Effector CD8-positive, alpha-beta T cell (primary cell): ENCODE measurements at places on chromosomes 5 and 9.

- DNase-seq, result no peak
Measured at GRCh38 chr5:96321345-96321744, 111.7 kb downstream of the PCSK1 start.

DNA sequence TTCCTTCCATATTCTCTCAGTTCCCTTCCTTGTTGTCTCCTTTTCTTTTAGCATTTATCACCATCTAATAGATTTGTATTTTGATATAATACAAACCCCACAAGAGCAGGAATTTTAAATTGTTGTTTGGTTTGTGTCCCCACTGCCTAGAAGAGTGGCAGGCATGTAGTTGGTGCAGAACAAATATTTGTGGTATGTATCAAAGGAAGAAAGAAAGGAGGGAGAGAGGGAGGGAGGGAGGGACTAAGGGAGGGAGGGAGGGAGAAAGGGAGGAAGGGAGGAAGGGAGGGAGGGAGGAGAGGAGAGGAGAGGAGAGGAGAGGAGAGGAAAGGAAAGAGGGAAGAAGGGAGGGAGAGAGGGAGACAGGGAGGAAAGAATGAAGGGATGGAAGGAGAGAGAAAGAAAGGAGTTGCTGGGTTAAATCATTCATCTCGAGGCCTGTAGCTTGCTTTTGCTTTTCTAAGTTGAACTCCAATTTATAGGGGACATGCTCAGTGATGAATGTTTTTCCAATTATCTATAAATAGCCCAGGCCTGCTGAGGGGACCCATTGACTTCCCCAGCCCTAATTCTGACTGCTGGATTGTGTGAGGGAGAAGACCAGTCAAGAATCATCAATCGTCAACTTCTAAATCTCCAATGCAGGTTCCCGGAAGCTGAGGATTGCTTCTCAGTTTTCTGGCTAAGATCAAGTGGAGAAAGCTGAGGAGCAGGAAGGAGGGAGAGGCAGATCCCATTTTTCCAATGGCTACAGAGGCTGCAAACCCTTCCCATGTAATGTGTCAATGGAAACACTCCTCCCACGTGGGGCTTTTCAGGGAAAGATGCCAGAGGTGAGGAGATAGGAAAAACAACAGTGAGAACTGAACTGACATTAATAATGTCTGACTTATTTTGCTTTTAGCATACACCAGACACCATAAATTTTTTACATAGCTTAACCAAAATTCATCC, 320.7 kb downstream of the ASTN2 start:
- no peak for DNase-seq

DNA sequence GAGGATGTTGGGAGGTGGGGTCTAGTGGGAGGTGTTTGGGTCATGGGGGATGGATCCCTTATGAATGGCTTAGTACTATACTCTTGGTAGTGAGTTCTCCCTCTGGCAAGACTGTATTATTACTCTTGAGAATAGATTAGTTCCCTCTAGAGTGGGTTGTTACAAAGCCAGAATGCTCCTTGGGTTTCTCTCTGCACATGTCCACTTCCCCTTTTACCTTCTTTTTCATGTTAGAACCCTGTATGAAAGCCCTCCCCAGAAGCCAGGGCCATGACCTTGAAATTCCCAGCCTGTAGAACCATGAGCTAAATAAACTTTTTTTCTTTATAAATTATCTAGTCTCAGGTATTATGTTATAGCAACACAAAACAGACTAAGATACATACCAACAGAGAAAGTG, 31.1 kb downstream of the SLC24A2 start:
- no peak for DNase-seq

GRCh38 chr9:30977965-30978364, 1406.5 kb upstream of the ACO1 start:
- DNase-seq, result no peak

GRCh38 chr5:112691339-112691680, 46.4 kb upstream of the APC start:
- DNase-seq, result no peak

DNA sequence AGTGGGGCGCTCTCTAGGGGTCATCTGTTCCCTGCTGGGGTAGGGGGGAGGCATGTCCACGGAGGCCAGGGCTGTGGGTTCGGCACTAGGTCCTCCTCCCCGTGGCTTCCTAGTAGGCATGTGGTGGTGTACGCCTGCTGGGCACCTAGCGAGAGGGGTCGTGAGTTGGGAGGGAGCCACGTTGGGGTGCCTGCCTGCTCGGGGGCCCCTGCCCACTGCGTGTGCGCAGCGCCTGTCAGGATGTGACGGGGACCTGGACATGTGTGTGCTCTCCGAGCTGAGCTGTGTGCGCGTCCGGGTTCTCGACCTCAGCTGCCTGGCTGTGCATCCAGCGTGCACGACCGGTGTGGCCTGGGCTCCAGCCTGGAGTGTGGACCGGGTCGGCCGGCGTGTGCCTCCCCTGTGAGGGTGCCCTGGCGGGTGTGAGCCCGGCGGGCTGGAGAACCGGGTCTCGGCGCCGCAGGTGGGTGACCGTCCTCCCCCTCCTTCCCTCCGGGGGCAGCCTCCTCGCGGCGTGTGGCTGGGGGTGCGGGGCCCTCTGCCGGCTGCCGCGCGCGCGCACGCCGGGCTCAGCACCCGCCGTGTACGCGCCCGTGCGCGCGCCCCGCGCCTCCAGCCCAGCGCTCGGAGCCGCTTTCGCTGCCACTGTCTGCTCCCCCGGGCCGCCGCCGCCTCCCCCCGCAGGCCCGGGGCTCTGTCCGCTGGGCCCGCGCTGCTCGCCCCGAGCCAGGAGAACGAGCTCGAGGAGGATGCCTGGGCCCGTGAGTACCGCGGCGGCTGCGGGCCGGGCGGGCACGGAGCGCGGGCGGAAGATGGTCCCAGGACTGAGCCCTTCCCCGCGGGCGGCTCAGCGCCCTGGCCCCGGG, at the start of gene PRR7:
Gene PRR7 (plus strand): TSS at position 615 of the 866 bp plus-strand sequence. CDS start 8,254 bp downstream, outside the sequence.
- DNase-seq, result peak; percentile 40

- DNase-seq, result no peak
Measured at GRCh38 chr9:22241024-22241423, 205.6 kb upstream of the DMRTA1 start.

- DNase-seq, result no peak
Measured at GRCh38 chr9:123373946-123374345, 17.9 kb downstream of the CRB2 start.

DNA sequence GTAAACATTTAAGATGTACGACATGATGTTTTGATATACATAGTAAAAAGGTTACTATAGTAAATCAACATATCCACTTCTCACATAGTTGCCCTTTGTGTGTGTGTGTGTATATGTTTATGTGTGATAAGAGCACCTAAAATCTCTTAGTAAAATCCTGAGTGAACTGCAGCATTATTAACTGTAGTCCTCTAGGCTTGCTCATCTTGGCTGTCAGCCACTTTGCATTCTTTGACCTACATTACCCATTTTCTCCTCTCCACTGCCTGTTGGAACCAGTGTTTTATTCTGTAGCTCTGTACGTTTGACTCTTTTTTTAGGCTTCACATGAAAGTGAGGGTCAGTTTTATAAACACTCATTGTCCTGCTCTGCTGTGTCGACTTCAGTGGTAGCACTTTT, 24.4 kb downstream of the C5orf22 start:
- DNase-seq, result no peak

- DNase-seq, result no peak
Measured at GRCh38 chr5:142873831-142874230, 103.7 kb downstream of the ARHGAP26 start.

- DNase-seq, result no peak
Measured at GRCh38 chr5:173829826-173830225, 58.3 kb upstream of the CPEB4 start.

- DNase-seq, result no peak
Measured at GRCh38 chr5:173075970-173076369, 19.8 kb downstream of the CREBRF start.

DNA sequence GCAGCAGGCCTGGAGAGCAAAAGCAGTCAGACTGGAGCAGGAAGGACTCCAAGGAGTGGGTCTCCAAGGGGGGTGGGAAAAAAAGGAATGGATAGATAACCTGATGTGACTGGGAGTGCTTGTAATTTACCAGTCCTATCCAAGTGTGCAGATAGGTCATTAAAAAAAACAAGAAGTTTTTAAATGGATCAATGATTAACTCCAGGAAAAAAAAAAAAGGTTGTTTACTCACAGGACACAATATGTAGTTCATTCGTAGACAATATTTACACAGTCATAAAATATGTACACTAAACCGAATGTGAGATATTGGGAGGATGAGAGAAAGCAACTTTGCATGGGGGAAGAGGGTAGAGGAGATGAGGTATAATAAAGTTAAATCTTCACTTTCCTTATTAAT, 20.4 kb downstream of the ZBTB5 start:
- DNase-seq, result no peak

DNA sequence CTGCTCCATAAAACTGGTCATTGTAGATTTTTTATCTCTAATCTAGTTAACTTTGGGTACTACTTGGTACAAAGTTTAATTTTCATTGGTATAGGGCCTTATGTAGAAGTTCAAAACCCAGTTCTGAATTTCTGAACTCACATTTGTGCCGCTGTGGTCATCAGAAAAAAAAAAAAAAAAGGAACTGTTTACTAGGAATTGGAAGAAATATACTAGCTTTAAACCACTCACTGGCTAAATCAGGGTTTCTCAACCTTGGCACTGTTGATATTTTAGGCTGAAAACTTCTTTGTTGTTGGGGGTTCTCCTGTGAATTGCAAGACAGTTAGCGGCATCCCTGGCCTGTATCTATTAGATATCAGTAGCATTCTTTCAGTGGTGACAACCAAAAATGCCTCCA, 4.1 kb upstream of the ZFYVE16 start:
- no peak for DNase-seq

DNA sequence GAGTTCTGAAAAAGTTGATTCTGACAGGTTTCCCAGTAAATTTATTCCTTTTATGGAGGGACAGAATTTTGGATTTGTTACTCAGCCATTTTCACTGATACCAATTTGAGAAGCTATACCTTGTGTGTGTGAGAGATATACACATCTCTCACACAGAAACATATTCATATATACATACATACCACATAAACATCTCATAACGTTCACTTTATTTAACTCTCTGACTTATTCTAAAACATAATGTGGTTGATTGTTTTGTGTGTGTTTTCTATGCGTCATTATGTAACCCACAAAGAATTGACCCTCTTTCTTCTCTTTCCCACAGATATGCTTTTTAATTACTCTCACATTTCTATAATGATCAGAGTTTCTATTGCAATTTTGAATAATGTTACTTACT, 570.8 kb upstream of the TLE4 start:
- no peak for DNase-seq

GRCh38 chr9:73137914-73138313, 13.8 kb upstream of the ANXA1 start:
- no peak for DNase-seq

GRCh38 chr9:78821126-78821822, 524.3 kb downstream of the PSAT1 start:
- DNase-seq, result no peak

DNA sequence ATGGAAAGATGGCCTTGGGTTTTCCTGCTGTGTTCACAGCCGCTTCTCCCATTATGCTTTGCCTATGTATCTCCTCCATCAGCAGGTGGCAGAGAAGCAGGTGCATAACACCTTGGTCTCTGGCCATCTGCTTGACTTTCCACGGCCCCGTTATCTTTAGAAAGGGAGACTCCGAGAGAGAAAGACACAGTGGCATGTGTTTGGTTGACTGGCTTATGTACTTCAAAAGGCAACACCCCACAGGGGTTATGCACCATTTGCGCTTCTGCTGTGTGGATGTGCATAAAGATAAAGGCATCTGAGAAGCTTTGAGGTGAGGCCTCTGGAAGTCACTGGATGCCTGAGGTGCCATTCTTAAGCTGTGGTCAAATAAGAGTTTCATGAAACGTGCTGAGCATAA, 138.4 kb downstream of the EGFLAM start:
- DNase-seq, result no peak

- DNase-seq, result no peak
Measured at GRCh38 chr5:123289210-123289609, 134.0 kb downstream of the CEP120 start.

DNA sequence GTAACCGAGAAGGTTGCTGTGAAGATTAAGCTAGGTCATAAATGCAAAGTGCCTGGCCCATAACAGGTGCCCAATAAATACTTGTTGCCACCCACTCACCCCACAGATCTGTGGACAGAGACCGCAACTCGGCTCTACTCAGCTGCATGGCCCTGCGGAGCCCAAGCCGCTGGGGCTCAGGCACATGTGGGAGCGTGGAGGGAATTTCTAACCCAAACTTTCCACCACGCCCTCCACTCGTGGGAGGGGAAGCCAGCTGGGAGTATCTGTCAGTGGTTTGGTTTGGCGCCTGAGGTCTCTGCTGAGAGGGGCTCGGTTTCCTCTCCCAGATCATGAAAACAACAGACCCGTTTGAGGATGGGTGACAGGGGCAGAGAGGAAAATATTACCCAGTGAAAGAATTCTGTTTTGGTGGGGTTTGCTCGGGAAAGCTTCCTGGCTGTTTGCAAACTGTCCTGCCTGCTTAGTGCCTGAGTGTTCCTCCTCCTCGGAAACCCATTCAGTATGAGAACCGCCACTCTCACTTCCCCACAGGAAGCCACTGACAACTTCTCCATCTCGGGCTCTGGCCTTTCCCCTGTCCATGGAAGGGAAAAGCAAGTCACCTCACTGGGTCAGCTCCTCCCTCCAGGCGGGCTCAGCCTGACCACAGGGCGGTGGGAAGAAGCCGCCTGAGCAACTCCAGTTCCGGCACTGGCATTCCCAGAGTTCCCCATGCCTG, 60.1 kb downstream of the RGS3 start:
- peak; percentile 27 for DNase-seq

GRCh38 chr5:154053468-154053867, 14.7 kb downstream of the MFAP3 start:
- no peak for DNase-seq

- DNase-seq, result peak; percentile 57
Measured at GRCh38 chr9:131178382-131178781, 53.0 kb downstream of the NUP214 start.

GRCh38 chr9:7976167-7976755, 176.7 kb upstream of the DMAC1 start:
- DNase-seq, result no peak

DNA sequence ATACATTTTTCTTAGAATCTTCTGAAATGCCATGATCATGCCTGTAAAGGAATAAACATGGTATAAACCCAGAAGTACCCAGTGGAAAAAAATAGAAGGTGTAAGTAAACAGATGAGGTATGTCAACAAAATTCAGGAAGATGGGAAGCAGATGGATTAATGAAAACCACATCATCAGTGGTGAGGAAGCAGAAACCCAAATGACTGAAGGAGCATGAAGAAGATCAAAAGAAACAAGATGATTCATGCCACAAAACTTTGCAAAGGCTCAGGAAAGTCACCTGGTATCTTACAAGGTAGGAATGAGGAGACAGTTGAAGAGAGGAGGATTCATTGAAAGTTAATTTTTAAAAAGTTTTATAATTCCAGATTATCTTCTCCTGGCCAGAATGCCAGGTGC, 132.8 kb upstream of the PAPPA start:
- DNase-seq, result no peak

DNA sequence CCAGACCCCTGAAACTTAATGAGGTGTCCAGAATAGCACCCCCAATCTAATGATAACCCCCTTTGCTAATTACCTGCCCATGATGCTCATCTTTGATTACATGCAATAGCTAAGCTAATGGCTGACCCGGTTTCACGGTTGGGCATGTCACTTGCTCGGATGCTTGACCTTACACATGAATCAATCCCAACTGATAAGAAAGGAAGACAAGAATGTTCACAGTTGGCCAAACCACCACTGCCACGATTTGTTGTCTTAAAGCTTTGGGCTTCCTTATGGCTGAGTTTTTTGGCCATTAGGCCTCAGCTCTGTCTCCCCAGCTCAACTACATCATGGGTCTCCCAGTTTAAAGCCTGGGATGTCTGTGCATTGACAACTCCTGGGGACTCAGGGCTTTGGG, 53.1 kb upstream of the TGFBR1 start:
- no peak for DNase-seq
